ENCODE measurements at places on chromosomes 3 and 15. TPM values are rescaled to one million over a fixed set of nuclear protein-coding genes. Genes with fewer than 3 reads are reported as not detected.

SLC51A gene
- not detected for total RNA-seq

XIRP1 gene
- under 0.01 TPM for total RNA-seq

GRCh38 chr3:94064243-94064860 lies 1.5 kb downstream of the NSUN3 start:
- DNase-seq = no peak

GRCh38 chr15:60580073-60580472 lies 101.1 kb upstream of the ICE2 start:
- no peak for DNase-seq

Measured in IMR-90 (cell line).